ENCODE measurements at places on chromosomes 5 and 9.

GRCh38 chr9:79395228-79395627 lies 176.5 kb upstream of the TLE4 start:
- DNase-seq, result no peak

DNA sequence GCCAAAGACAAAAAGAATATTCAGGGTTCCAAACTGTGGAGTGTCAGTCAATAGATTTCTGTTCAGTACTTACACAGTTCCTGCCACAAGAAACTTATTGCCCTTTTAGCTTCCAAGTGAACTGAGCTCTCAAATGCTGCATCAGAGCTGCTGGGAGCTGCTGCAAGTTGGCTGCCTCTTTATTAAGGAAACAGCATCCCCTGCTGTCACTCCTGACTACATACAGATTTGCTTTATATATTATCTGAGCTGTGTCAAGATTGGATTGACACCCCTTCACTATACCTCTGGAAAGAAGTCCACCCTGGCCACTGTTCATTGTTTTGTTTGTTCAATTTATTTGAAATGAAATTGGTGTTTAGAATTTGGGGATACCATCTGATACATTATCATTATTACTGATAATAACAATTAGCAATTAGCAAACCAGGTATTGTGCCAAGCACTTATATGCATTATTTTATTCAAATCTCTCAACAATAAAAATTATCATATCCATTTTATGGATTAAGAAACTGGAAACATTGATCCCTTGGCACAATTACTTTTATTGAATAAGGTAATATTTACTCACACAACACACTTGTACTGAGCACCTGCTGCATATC lies 16.4 kb upstream of the C5orf58 start:
- no peak for DNase-seq

- no peak for DNase-seq
Observed at GRCh38 chr5:83009408-83009807, 67.8 kb downstream of the TMEM167A start.

- DNase-seq, result no peak
Observed at GRCh38 chr5:169534311-169534880, 49.2 kb upstream of the SPDL1 start.

DNA sequence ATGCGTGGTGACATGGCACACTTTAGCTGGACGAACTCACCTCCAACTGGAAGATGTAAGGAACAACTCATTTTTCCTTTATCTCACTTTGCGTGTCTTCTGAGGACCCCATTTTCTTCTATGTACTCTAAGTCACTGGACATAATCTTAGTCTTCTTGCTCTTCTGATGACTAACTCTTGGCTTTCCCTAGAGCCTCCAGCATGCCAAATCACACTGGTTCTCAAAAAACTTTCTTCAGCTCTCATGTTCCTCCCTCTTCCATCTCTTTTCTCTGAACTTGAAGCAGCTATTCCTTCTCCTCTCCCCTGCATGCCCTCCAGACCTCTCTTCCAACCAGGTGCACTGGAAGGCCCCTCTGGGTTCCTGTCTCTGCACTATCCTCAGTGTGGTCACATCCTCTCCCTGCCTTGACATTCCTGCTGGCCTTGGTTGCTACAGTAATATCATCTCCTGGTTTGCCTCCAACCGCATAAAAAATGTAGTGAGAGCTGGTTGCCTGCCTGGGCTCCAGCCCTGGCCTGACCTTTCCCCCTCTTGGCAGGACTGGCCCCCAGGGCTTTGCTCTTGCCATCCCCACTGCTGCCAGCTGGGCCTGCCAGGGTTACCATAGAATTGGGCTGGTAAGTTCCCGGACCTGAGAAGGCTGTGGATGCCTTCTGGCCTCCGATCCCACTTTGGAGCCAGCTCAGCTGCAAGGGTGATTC lies 44.8 kb upstream of the BNC2 start:
- no peak for DNase-seq

DNA sequence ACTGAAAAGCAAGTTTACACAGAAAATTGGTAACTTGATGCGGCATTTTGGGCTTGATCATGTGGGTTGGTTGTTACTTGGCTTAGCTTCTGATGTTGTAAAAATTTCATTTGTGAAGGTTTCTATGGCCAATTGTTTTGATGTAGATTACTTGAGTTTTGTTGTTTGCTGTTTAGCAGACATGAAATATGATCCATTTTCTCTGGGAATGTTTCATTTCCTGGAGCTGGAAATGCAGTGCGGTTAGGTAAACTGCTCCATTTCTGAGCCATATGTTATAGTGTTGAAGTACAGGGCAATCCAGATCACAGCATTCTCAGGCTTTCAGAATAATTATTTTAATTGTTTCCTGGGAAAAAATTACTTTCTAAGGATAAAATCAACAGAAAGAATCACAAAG lies 396.9 kb downstream of the ENC1 start:
- DNase-seq, result no peak

DNA sequence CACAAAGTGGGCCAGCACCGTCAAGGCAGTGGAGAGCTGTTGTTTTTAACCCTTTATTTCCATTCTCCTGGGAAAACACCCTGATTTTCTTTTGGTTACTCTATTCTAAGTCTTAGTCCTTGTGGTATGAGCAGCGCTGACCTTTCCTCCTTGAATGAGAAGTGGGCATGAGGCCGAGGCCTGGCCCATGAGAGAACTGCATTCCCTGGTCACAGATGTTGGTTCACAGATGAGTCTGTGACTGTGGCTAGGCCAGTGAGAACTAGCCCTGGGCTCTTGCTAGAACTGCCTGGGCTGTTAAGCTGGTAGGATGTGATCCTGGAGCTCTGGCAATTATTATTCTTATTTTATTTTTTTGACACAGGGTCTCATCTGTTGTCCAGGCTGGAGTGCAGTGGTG lies 71.7 kb upstream of the KLF9 start:
- DNase-seq, result no peak

DNA sequence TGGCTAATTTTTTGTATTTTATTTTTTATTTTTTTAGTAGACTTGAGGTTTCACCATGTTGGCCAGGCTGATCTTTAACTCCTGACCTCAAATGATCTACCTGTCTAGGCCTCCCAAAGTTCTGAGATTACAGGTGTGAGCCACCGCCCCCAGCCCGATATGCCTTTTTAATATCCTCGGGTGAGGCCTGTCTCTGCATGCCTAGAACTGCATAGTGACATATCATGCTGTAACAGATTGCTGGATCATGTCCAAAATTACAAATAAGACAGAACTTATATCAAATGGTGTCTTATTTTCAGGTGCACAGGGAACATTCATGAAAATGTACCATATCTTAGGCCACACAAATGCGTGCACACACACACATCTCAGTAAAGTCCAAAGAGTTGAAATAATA lies 39.1 kb upstream of the PJA2 start:
- no peak for DNase-seq

DNA sequence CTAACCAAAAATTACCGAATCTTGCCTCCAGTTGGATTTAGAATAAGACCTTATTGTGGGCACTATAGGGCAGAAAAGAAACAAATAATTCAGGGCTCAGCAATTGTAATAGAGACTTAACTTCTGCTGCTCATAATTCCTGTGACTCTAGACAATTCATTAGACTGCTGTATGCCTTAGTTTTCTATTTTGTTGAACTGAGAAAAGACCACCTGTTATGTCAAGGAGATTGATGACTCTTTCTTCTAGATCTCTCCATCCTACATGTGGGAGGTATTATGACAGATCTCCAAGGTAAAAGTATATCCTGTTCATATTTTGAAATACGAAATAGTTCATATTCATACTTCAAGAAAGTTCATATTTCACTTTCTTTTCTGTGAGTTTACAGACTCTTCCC lies 605.1 kb downstream of the PSAT1 start:
- DNase-seq, result no peak

DNA sequence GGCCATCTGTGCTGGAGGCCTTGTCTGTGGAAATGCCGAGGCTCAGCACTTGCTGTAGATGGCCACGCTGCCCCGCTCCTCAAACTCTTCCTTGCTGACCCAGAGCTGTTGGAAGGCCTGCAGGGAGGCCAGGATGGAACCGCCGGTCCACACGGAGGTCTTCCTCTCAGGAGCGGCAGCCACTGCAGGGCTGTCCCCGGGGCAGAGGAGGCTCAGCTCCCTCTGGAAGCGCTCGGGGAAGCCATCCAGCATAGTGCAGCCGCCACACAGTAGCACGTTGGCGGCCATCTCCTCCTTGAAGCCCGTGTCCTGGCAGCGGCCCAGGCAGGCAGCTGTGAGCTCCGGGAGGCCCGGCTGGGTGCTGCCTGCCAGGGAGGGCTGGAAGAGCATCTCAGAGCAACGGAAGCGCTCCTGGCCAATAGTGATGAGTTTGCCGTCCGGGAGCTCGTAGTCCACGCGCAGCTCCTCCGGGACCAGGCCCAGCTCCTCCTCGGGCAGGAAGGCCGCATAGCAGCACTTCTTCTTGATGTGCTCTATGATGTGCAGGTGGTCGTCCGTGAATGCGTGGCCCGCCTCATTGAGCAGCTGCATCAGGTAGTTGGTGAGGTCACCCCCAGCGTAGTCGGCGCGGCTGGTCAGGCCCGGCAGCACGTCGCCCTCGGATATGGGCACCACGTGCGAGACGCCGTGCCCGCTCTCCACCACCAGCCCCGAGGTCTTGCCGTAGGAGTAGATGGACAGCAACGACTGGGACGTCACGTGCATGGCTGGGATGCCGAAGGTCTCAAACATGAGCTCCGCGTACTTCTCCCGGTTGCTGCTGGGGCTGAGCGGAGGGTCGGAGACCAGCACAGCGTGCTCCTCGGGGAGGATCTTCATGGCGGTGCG lies 901 bp downstream of the ACTL7B start:
- DNase-seq, result no peak

DNA sequence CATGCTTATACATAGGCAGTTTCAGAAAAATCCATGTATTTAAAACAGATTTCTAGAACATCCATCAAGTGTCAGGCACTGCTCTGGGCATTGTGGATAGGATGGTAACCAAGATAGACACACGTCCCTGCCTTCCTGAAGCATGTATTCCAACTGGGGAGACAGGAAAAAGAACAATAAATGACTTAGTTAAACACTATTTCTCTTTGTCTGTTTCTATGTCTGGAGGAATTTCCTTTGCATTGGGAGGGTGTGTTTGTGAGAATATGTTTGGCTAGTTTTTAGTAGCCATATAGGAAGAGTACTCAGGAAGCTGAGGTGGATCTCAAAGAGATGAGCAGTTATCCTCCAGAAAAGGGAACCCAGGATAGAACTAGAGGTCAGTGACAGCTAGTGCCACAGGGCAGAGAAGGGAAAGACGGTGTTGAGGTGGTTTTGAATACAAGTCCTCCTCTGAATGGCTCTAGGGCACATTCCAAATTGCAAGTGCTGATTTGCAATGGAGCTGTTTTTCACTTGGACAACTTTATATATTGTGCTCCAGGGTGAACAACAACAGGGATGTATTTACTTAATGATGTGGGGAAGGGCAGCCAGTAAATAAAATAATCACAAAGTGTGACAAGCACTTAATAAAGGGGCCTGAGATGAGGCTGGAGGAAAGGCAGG lies 144.7 kb upstream of the SHB start:
- no peak for DNase-seq

GRCh38 chr5:181170996-181171395 lies 23.6 kb downstream of the OR2V2 start:
- DNase-seq, result no peak

GRCh38 chr9:116204252-116204882 lies 50.8 kb downstream of the PAPPA start:
- no peak for DNase-seq

DNA sequence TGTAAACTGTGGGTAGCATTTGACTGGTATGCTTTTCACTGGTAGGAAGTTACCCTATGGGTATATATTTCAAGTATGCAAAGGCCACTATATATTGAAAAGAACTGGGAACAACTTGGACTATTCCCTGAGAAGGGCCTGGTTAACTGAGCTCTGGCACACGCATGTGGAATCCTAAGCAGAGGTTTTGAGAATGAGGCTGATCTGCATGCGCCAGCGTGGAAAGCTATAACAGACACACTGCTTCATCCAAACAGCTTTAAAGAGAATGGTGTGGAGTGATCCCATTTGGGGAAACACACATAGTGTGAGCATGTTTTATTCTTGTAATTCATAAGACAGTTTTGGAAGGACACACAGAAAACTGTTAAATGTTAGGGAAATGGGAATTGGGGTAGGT lies 8.4 kb downstream of the NSG2 start:
- no peak for DNase-seq

DNA sequence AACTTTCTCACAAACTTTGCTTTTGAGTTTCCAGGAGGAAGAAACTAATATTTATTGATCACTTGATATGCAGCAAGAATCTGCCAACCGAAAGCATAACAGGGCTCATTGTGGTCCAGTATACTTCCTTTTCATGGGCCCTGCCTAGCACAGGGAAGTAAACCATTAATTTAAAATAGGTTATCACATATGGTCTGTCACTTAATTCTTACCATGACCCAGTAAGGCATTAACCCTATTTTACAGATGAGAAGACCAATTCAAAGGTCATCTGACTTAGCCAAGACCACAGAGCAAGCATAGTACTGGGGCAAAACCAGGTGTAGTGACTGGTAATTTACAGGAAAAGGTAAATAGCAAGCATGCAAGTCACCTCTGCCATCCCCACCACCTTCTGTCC lies 336.9 kb upstream of the DMAC1 start:
- DNase-seq, result no peak

DNA sequence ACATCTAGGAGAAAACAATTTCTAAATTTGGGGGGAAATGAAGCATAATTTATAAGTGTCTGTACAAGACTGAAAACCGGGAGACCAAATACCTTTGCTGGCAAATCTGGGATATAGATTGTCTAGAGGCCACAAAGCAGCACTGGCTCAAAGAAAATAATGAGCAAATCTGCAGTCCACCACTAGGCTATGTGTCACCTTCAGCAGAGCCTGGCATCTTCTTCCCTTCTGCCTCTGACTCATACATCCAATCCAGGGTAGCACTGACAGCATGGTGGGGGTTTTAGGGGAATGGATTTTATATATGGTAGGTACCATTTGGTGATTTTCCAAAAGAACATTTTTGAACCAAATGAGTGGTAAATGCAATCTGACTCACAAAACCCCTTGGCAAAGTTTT lies 12.8 kb downstream of the FAM81B start:
- DNase-seq, result no peak

DNA sequence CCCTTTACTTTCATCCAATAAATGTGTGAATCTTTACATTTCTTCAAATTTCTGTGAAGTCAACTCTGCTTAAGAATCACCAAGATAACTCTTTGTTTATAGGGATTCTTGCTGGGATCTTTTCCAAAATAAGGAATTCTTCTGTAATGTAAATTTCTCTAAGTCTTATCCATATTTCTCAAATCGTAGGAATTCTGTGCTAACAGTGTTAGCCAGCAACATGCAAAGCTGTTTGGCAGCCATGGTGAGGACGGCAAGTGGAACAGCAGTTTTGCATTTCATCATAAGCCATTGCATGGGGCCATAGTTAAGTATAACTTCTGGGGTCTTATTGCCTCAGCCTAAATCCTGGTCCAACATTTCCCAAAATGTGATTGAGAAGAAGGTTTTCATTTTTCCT lies 310.5 kb upstream of the PRR16 start:
- no peak for DNase-seq

GRCh38 chr9:128070874-128071273 lies 2.8 kb downstream of the SLC25A25 start:
- DNase-seq, result no peak
